ENCODE measurements at places on chromosomes 6 and 20. TPM values are rescaled to one million over a fixed set of nuclear protein-coding genes. Genes with fewer than 3 reads are reported as not detected.

DNA sequence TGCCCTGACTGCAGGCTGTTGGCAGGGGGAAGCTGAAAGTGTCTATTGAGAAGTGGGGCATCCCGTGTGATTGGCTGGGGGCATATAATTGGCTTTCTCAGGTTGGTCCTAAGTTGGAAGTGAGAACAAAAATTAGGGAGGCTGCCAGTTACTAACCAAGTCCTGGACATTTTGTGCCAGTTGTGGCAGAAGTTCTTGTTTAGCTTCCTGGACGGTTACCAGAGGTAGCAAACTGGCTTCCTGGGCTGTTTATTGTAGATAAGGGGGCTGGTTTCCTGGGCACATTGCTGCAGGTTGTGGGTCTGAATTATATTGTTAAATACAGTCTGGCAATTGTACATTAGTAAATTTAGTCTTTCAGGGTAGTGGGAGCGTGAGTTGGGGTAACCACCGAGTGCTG, 50.6 kb upstream of the SLC2A12 start:
- DNase-seq, result no peak

CPXM1 gene
- not detected for total RNA-seq

ZFAND3 gene
- 107 TPM for total RNA-seq

DNA sequence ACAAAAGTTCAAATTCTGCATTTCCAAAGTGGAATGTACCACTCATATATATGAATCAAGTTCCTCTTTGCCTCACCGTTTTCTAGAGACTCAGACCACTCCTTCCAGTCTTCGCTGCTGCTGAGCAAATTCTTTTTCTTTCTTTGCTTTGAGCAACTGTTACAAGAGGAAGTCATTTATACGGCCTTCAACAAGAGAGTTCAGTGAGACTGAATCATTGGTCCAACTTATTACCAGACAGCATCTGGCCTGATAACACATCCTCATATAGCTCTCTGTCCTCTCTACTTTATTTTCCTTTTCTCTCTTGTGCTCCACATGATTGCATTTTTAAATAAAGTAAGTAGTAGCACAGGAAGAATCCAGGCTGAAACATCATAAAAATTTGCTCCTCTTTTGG, 652.7 kb downstream of the PHF3 start:
- DNase-seq, result no peak

OTOR gene
- total RNA-seq, result not detected

GRCh38 chr6:125075741-125076481, 77.7 kb upstream of the TPD52L1 start:
- DNase-seq, result no peak

DNA sequence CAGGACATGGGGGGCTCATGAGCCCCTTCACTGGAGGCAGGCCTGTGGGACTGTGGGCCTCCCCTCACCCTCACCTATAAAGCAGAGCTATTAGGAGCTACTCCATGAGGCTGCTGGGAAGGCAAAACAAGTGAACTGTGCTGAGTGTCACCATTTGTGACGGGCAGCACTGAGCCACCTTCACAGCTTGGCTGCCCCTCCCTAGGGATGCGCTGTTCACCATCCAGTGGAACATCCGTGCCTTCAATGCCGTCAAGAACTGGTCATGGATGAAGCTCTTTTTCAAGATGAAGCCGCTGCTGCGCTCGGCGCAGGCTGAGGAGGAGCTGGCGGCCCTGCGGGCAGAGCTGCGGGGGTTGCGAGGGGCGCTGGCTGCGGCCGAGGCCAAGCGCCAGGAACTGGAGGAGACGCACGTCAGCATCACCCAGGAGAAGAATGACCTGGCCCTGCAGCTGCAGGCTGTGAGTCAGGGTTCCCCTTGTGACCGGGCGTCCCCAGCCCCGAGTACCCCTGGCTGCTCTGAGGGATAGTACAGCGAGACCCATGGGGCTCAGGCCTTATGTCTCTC, 38.4 kb downstream of the MYH7B start:
- no peak for DNase-seq

GRCh38 chr6:17169711-17170110, 67.9 kb downstream of the STMND1 start:
- DNase-seq, result no peak

- DNase-seq, result no peak
Measured at GRCh38 chr20:10177326-10177725, 41.3 kb upstream of the SNAP25 start.

DNA sequence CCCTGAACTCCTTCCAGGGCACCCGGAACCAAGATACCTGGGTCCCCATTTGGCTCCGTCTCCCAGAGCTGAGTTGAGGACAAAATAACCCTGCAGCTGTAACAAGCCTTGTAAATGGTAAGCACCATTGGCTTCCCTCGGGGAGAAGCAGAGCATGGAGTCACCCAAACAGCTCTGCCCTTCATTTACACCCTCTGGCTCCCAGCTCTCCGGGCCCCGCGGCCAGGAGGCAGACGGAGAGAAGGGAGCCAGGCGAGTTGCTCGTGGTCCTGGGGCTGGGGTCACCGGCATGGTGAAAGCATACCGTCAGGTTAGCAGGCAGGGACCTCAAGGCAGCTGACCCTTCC, 2.1 kb downstream of the TFEB start:
- no peak for DNase-seq

- DNase-seq, result no peak
Measured at GRCh38 chr20:61192337-61192950, 59.6 kb upstream of the CDH4 start.

HLA-DRA gene
- total RNA-seq, result not detected

DNA sequence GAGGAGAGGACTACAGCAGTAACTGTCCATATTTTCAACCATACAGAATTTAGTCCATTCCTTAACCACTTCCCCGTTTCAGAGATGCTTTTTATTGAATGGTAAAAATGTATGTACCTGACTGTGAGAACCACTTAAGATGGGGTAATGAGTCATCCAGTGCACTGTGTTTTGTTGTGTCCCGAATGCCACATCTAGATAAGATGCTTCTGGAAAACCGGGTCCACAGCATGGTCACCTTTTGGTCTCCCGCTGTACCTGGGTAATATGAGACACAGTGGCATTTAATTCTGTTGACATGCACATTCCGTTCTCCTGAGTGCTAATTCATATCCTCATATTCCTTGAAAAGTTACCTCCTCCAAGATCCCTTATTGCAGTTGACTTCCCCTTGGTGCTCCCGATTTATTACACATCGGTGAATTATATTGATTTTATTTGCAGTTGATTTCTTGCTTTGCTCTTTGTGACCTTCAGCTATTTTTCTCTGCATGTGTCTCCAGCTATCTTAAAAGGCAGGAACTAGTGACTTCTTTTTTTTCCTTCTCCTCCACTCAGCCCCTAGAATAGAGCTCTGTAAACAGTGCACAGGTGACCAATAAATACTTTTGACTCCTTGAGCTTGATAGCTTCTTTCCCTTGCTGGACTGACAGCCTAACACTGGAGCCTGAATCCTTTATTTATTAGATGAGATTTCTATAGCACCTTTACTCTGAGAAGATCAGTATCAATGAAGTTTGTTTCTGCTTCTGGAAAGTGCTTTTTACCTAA, 314.6 kb downstream of the ZFAND3 start:
- DNase-seq, result no peak

DNA sequence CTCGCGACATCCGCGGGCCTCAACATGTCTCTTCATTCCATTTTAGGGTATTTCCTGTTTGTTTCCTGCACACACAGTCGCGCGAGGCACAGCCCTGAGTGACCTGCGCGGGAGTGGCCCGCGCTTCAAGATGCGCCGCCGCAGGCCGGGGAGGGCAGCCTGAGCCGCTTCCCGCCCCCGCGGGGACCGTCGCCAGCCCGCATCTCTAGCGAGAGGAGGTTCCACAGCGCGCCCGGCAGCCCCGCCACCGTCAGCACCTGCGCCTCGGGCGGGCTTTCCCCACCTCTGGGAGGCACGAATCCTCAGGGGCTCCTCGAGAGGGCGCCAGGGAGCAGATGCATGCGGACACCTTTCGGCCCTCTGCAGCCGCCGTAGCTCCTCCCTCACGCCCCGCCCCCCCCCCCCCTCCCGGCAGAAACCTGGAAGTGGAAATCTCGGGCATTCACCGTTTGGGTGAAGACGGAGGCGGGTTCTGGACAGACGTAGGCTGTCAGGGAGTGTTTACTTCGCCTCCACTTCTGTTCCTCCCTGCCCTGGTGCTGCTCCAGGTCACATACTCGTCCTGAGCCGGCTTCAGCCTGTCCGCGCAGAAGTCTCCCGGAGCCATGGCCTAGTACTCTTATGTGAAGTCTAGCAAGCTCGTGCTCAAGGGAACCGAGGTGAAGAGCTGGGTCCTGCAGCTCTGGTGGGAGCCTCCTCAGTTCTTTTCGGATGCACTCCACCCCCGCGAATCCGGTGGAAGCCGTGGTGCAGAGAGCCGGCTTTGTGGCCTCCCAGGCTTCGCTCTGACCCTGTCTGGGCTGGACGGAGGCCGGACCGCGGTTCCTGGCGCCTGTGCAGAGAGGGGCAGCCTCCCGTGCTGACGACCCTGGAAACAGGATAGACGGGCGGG, 880.5 kb upstream of the DEFB115 start:
- DNase-seq, result peak; percentile 99

- DNase-seq, result no peak
Measured at GRCh38 chr6:4021854-4022695, 56.9 kb downstream of the FAM217A start.

GRCh38 chr6:111482188-111482958, 645 bp downstream of the REV3L start:
- DNase-seq, result peak; percentile 59

DNA sequence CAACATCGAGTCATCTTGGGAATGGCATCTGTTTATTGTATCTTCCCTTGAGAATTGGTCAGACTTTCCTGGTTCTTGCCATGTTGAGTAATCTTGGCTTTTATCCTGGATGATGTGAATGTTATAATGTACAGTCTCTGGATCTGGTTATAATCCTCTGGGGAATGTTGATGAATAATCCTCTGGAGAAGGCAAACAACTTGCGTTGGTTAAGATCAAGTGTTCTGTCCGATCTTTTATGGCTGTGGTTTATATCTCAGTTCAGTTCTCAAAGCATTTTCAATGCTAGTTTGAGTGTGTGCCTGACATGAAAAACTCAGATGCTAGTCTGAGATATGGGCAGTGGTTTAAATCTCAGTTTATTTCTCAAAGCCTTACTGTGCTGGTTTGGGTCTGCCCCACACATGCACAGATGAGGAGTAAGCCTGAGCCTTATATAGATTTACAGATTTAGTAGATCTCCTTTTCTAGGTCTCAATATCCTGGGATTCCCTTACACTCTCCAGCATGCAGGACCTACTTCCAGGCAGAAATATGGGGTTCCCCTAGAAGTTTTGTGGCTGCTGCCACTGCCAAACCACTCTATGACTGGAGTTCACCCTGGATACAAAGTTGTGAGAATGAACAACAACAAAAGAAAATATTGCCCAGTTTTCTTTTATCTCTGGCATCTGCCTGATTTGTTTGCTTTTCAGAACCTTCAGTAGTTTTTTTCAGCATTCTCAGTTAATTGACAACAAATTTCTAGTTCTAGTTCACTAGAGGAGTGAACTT, 191.8 kb upstream of the MAN1A1 start:
- no peak for DNase-seq

DNA sequence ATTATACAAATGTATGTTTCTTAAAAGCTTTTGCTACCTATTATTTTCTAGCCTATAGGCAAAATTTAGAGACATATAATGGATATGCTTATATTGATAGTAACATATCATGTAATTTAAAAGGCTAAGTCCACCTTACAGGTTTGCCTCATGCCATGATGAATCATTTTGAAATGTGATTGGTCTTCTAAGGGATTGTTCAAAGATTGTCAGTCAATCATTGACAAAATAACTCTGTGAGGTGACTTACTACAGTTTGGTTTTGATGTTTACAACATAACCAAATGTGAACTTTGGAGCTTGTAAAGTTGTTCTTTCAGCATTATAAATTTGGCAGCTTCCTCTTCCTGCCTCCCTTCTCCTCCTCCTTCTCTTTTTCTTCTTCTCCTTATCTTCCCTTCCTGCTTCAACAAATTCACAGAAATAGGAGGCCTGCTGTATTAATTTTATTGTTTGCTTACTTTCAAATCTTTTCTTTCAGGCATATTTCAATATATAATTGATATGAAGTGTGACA, 39.7 kb upstream of the ZFP64 start:
- no peak for DNase-seq

DNA sequence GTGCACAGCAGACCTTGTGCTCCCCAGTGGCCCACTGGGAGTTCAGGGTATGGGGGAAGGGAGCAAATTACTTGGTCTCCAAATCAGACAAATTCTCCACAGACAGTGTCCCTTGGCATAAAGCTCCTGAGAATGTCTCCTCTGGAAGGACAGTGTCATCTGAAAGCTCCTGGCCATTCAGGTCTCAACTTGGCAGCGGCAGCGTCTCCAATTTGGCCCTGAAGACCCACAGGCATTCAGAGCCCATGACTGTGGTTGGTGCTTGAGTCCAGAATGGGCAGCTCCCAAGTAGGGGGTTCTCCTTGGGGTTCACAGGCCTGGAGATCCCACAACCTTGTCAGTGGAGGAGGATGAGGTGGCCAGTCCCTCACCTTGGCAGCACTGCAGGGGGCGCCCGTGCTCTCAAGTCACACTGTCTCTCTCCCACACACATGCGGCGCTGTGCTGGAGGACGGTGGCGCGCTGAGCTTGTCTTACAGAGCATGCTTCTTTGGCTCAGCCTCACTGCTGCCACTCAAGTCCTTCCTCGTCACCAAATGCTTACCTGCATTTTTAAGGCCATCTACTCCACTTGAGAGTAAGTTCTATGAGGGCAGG, 20.7 kb downstream of the DYNLRB1 start:
- DNase-seq, result peak; percentile 71

POLR1H gene
- 26.1 TPM for total RNA-seq

DNA sequence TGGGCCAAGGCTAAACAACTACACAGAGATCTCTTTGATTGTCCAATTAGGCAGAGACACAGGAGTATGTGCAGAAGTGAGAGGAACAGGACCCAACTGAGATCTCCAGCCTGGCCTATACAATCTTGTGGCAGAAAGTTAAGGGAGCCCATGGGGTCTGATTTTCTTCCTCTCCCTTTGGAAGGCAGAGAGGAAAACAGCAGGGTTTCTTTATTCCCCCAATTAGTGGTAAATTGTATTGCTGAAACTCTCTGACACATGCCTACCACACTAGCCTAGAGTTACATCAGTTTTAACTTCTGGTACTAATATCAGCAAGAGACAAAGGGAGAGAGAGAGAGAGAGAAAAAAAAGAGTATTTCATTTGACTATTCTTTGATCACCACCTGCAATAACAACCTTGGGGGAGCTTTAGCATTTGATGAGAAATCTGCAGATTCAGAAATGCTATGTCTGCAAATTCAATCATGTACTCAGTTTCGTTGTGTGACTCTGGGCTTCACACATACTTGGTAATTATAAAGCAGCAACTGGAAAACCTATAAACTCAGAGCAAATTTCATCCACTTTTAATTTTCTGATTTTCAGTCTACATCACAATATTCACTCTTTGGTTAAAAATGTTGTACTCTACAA, 260.3 kb upstream of the SPTLC3 start:
- no peak for DNase-seq

TRIM40 gene
- not detected for total RNA-seq

DNA sequence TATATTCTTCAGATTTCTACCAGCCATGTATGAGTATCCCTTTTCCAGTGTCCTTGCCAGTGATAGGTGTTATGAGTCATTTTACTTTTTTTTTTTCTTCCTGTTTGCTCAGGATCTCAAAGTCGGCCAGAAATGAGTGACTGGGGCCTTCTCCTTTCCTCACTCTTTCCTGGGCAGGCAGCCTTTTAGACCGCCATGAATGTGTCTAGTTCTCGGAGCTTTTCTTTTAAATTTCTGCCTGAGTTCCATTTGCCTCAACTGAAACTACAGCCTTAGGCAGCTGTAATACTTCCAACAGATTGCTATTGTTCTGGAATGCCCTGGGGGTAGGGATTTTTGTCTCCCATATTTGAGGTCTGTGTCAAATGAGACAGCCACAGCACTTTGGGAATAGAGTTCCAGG, 83.7 kb downstream of the STXBP5 start:
- DNase-seq, result peak; percentile 18

PTK6 gene
- 0.42 TPM for total RNA-seq
